Activated CD8-positive, alpha-beta memory T cell treated with anti-CD3 and anti-CD28 coated beads for 1 hour (primary cell): ENCODE measurements at places on chromosomes 1 and 21.

DNA sequence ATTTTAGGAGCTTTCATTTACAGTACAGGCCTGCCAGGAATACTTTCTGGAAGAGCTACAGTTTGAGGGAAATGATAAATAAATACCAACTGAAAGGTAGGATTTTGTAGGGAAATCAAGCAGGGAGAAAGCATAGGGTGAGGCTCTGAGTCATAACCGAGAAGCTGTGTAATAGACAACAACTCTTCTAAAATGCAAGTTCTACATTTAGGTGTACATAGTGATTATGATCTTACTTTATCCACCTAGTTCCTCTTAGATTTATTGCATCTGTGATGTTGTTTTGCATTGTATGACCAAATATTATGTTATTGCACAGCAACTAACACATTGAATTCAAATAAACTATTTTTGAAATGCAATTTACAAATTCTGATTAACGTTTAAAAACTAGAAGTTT is 819.3 kb downstream of the PLA2G4A start:
- no peak for DNase-seq

- no peak for DNase-seq
Observed at GRCh38 chr1:68363339-68363738, 86.4 kb downstream of the RPE65 start.

- DNase-seq = no peak
Observed at GRCh38 chr1:178150610-178151009, 56.7 kb downstream of the RASAL2 start.

- no peak for DNase-seq
Observed at GRCh38 chr1:222656391-222657155, 38.7 kb downstream of the MIA3 start.

DNA sequence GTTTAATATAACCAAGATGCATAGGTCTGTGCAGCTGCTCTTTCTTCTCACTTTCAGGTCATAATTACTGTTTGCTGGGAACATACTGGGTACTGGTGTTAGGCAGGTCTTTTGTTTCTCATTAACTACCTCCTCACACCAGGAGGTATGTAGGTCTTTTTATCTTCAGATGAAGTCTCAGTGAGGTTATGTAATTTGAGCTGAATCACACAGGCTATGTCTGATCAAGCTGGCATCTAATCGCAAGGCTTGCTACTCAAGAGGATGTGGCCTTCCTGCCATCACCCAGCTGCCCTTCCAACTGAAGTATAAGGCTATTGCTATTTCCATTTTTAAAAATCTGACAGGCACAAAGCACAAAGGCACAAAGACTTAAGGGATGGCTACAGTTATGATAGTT is 96.4 kb downstream of the RUNX1 start:
- DNase-seq = no peak

GRCh38 chr1:34057347-34058130 is 107.5 kb downstream of the CSMD2 start:
- no peak for DNase-seq

DNA sequence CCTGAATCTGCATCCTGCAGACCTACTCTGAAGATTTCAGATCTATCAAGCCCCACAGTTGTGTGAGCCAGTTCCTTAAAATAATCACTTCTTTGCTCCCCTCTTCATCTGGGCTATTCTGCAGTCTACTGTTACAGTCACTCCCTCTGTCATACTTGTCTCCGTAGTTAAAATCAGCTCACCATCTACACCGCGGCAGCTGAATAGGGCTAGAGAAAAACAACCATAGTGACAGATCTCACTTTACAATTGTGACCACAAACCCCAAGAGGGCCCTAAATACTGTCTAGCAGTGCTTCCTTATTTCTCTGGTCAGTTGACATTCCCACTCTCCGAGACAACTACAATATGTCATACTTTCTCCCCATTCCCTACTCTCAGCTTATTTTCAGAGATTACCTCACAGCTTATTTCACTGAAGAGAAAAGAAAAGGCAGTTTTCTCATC is 12.9 kb downstream of the DESI2 start:
- DNase-seq = no peak

- DNase-seq = no peak
Observed at GRCh38 chr1:75579046-75579445, 31.9 kb downstream of the SLC44A5 start.

- no peak for DNase-seq
Observed at GRCh38 chr21:18152371-18152770, 92.3 kb upstream of the CHODL start.

DNA sequence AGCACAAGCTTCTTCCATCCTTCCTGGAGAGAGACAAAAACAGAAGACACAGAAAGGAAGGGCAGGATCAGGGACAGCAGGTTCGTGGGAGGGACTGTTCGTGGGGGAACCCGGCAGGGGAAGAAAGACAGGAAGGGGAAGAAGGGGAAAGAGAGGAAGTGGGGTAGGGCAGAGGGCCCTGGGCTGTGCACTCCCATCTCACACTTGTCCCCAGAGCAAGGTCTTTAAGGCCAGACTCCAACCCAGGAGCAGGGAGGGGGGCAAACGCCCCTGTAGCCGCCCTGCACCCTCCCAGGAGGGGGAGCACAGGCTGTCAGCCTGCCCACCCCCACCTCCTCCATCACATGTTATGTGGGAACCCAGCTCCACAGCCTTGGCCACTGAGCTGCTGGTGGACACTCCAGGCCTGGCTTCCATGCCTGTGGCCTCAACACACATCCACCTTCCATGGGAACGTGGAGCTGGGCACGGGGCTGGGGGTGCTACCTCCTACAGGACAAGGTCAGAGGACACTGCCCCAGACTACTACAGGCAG is 9.3 kb downstream of the SLC19A1 start:
- DNase-seq = no peak

DNA sequence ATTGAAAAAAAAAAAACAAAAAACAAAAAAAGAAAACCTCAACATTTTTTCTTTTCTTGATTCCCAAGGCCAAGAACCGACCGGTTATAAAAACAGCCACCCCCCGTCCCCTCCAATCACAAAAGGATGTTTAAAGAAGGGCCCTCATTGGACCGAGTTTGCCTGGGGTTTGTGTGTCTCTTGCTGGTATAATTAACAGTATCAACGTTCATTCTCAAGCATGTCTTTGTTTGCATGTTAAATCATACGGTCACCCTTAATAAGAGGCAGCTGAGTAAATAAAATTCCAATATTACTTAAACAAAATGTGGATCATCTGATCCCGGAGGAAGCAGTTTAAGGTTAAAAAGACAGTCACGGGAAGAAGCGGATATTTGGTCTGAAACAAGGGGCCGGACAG is 201.1 kb downstream of the PRDM2 start:
- no peak for DNase-seq

- DNase-seq = no peak
Observed at GRCh38 chr1:6960860-6961259, 175.6 kb downstream of the CAMTA1 start.

GRCh38 chr1:11080931-11081330 is 18.7 kb downstream of the EXOSC10 start:
- DNase-seq = no peak

- DNase-seq = no peak
Observed at GRCh38 chr1:225855503-225856300, 26.5 kb downstream of the TMEM63A start.

DNA sequence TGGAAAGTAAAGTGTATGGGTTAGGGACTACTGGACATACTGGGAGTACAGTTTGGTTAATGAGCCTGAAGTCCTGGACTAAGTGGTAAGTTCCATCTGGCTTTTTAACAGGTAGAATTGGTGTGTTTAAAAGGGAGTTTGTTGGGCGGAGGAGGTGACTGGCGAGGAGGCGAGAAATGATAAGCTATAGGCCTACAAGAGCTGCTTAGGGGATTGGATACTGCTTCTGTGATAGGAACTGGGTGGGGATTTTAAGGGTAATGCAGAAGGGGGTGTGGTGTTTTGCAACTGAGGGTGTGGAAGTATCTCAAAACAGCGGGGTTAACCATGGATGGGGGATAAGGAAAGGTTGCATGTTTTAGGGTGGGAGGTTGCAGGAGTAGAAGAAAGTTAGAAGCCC is 3.5 kb downstream of the ERVH48-1 start:
- no peak for DNase-seq

DNA sequence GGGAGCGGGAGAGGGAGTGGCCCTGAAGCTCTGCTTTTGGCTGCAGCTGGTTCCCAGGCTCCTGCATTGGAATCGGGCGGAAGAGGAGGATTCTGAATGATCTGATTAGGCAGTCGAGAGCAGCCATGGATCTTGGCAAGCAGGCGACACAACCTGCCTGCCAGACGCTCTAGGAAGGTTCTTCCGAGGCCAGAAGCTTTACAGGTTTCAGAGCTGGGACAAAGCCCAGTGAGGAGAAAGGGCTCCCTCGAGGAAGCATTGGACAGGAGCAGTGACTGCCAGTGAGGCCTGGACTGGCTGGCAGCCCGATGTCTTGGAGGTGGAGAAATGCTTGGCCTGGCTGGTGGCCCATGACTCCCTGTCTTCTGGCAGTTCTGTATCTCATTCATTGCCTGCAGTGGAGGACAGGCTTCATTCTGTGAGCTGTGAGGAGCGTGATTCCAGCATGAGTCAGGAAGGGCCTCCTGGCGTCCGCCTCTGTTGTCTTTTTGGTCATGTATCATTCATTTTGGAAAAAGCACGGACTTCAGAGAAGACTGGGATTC is 132.7 kb upstream of the IPO9 start:
- DNase-seq = no peak

DNA sequence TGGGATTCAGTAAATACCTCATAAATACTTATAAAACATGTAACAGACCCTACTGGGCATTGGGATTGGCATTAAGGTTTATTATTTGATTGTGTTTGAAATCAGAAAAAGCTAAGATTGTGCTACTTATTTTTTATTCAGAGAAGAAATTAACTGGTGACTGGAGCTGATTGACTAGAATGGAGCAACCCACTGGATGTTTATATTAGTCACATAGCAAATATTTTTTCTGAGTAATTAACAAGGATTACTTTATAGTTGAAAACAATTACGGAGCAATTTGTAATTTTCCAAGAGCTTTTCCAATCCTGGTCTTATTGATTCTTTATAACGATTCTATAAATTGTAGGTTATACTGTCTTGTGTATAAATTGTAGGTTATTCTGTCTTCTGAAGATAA is 208.7 kb downstream of the HLX start:
- DNase-seq = no peak

GRCh38 chr21:43191521-43191920 is 22.7 kb downstream of the CRYAA start:
- DNase-seq = no peak

DNA sequence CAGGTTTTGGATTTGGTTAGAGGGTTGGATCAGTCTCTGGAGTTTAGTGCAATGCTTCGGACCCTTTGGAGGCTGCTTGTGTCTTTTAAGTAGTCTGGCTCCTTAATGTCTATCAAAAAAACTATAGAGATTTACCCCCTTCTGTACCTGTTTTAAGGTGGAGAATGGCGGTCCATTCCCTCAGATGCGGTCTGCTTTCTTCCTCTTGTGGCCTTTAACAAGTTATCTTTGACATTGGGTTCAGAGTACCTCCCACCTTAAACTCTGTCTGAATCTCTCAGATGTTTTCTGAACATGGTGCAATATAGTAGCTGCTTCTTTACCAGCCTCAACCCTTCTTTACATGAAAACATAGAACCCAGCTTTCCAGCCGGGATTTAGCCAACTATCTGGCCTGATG is 2.4 kb downstream of the IPO9 start:
- DNase-seq = no peak

GRCh38 chr1:17274186-17275170 is 25.6 kb downstream of the PADI3 start:
- no peak for DNase-seq
